ENCODE measurements at places on chromosomes 3 and 15.

GRCh38 chr15:63180746-63181145 is 8.7 kb upstream of the RAB8B start:
- DNase-seq, result no peak

DNA sequence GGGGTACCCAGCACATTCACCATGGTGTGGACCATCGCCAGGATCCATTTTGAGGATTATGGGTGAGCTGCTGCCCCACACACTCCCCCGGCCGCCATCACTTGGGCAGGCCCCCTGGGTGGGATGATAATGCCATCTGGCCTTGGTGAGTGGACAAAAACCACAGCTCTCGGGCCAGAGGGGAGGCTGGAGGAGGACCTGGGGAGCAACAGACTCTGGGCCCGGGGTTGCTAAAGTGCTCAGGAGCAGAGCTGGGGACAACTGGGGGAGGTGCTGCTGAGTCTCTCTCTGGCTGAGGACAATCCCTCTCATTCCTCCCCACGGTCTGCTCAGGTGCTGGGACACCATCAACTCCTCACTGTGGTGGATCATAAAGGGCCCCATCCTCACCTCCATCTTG is 29.0 kb downstream of the VIPR1 start:
- DNase-seq, result no peak

- DNase-seq, result no peak
These were observed 369.2 kb upstream of the MCTP2 start for GRCh38 chr15:93861956-93862741.

DNA sequence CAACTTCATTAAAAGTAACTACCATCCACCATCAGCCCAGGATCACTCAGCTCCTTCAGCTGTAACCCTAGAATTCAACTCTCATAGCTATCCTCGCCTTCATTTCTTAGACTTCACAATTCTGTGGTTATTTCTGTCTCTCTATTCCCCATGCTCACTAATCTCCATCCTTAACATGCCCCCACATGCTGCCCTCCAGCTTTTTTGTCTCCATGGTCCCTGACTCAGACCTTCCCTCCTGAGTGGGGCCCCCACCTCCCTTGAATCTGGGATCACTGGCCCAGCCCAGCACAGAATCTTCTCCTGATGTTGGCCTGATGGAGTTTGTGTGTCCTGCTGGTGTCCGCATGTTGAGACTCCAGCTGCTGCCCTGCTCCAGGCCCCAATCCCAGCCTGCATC is 41.7 kb downstream of the CHST14 start:
- DNase-seq, result no peak

DNA sequence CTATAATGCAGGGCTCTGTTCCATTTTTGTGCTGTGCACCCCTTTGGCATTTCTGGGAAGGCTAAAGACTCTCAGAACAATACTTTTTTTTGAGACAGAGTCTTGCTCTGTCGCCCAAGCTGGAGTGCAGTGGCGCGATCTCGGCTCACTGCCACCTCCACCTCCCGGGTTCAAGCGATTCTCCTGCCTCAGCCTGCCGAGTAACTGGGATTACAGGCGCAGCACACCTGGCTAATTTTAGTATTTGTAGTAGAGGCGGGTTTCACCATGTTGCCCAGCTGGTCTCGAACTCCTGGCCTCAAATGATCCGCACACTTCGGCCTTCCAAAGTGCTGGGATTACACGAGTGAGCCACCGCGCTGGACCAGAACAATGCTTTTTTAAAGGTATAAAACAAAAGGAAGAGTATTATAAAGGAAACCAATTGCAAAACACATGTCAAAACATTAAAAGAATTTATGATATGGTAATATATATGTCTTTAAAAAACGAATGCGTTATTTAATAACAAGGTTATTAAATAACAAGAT is 999 bp downstream of the SQOR start:
- no peak for DNase-seq

DNA sequence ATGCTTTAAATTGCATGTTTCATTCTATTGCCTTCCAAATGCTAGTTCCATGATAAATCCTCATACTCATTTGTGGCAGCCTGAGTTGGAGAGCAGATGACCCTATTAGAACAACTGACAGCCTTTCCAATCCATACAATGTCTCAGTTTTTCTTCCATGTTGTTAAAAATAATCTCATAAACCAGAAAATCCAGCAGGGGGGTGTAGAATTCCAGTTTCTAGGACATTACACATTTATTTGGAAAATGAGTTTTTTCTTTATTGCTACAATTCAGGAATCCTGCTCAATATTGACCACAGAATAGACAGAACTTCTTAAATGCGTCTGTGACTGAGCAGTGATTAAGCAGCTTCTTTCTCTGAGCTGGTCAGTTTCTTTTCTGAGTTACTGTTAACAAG is 174.2 kb upstream of the ATP10A start:
- no peak for DNase-seq

DNA sequence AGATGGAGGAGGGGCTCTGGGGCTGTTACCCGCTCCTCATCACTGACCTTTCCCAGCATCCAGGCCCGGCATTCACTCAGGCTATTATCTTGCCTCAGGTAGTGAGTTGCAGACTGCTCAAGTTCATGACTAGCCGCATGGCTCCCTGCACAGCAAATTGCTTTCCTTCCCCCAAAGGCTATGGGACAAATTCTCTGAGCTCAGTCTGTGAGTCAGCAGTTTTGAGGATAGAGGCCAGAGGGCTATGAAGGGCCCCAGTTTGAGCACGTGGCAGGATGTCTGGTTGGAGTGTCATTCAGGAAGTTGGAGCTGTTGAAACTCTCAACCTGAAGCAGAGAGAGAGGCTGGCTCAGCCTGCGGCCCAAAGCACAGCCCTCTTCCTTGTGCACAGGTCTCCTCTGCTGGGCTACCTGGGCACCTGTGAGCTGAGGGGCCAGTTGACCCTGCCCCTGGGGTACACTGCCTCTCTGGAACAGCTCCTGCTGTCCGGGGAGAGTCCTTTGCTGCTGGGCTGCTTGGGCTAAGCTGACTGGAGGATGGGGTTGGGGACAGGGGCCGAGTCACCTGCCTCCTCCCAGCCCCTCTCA is 7.9 kb downstream of the FAH start:
- DNase-seq, result no peak

- DNase-seq, result no peak
These were observed 62.8 kb downstream of the POLR2M start for GRCh38 chr15:57769266-57769665.

DNA sequence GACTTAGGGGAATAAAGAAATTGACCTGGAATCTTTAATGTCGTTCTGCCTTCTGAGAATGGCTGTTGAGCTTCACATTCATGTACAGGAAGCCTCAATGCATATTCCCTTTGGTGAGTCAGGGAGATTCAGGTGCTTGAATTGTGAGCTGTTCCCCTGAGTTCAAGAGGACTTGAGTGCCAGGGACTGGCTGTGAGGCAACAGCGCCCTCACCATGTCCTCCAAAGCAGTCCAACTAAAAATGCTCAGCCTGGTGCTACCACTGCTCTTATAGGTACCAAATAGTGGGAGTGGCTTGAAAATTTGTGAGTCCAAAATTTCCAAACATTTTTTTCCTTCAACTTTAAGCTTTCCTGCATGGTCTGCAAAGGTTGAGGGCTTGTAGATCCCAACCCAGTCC is 54.1 kb downstream of the LEO1 start:
- no peak for DNase-seq

- no peak for DNase-seq
These were observed 64.3 kb downstream of the LEO1 start for GRCh38 chr15:51907136-51907862.

GRCh38 chr3:139655909-139656595 is 21.7 kb downstream of the NMNAT3 start:
- DNase-seq, result no peak

Measured in activated T-helper 1 cell treated with Interleukin-2 at 50 U/mL for 16 hours (primary cell).